ENCODE measurements at places on chromosomes 13 and 19. TPM values are rescaled to one million over a fixed set of nuclear protein-coding genes. Genes with fewer than 3 reads are reported as not detected.

- DNase-seq = peak; percentile 45
Measured at GRCh38 chr19:8703223-8703622, 4.6 kb upstream of the ACTL9 start.

GRCh38 chr13:45765464-45765863 lies 63.3 kb downstream of the CBY2 start:
- no peak for DNase-seq

DNA sequence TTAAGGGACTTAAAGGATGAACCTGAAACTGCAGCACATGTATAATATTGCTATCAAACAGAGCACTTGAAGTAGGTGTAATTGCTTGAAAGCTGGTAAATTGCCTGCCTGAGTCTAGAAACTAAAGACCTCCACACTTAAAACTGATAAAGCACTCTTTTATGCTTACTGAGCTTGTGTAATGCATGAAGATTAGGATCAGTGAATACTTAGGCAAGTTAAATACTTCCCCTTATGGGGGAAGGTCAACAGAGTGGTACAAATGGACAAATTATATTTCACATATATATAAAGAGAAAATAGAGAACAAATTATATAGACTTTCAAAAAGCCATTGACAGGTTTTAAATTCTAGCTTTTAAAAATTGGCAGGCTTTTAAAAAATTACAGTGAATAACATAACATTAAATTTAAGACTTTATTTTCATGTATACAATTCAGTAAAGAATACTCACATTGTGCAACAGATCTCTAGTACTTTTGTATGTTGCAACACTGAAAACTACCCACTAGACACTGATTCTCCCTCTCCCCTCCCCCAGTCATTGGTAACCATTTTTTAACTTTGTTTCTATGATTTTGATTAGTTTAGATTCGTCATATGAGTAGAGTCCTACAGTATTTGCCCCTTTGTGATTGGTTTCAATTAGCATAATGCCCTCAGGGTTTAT lies 23.9 kb downstream of the PIBF1 start:
- DNase-seq = no peak

- DNase-seq = peak; percentile 82
Measured at GRCh38 chr19:55156202-55157063, 1.1 kb downstream of the TNNI3 start.

The KLK14 gene
- polyA plus RNA-seq = 0.70 TPM

The MISP gene
- polyA plus RNA-seq = 24.7 TPM

Measured in brain (organoid and tissue), 16 donors.